ENCODE measurements at places on chromosomes 2 and 18.

GRCh38 chr2:173858291-173858731 is 106.9 kb downstream of the SP3 start:
- DNase-seq = peak; percentile 40

DNA sequence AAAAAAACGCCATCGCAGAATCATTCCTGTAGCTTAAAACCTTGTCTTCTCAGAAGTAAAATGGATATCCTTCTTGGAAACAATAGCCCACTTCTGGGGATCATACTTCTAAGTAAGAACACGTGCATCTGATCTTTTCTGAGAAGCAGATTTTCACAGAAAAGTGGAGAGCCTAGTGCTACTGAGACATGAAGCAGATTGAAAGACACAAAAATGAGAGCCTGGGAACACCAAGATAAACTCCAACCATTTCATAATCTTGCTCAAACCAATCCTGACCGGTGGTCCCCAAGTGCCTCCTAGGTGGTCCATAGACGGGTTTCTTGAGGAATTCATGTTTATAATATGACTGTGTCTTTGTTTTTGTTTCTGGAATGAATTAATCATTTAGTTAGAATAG is 191.2 kb downstream of the IRS1 start:
- DNase-seq = no peak

- no peak for DNase-seq
These were observed 156.7 kb upstream of the SALL3 start for GRCh38 chr18:78822949-78823285.

- DNase-seq = no peak
These were observed 32.9 kb downstream of the EPAS1 start for GRCh38 chr2:46329803-46330775.

- DNase-seq = no peak
These were observed 58.7 kb downstream of the FAM124B start for GRCh38 chr2:224343226-224343625.

- DNase-seq = peak; percentile 21
These were observed 95.0 kb downstream of the DGKD start for GRCh38 chr2:233449081-233449901.

DNA sequence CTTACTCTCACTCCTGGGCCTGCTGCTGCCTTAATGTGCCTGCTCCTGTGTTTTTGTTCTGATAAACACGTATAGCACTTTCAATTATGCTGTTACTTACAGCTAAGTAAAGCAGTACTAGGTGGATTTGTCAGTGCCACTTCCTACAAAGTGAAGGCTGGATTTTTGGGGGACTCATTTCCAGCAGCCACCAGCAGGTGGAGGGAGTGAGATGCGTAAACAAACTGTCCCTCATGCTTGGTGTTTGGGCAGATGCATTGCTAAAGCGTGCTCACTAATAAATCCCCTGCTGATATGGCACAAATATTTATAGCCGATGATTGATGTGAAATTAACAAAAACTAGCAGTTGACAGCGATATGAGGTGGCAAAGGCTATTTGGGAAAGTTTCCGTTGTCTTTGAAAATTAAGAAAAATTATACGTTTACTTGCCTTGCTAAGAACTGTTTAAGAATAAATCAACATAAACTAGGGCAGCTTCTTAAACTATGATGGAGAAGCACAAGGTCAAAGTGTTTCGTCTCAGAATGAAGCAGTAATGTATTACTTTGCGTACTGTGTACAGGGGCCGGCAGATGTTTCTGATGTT is 101.7 kb downstream of the AGAP1 start:
- DNase-seq = peak; percentile 71

DNA sequence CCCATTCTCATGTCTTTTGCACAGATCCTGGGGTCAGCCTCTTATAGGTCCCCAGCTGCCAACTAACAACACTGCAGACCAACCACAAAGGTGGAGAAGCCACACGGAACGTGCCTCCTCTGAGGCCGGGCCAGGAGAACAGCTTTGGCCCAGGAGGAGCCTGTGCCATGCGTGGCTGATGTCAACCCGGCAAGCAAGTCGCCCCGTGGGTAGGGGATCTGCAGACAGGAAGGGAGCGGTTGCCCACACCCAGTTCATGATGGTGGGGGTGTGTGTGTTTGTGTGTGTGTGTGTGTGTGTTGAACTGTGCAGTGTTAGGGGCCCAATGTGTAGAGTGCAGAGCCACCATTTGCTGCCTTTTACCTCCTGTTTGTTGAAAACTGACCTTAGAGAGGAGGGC is 2.4 kb upstream of the CLEC4F start:
- no peak for DNase-seq

- DNase-seq = no peak
These were observed 43.6 kb downstream of the MDH1 start for GRCh38 chr2:63632382-63632781.

DNA sequence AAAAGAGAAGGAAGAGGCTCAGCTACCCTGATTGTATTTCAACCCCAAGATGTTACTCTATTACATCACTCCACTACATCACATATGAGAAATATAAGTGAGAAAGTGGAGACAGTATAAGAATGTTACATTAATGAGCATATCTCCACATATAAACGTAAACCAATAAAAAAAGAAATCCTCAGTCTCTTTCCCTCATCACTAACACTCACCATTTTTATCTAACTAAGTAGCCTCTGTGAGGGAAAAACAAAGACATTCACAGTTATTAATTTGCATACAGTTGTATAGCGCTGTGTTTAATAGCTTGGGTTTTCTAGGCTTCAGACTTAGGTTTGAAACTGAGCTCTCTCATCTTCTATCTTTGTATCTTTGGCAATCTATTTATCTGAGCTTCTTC is 489.1 kb upstream of the LRRTM4 start:
- no peak for DNase-seq

- peak; percentile 72 for DNase-seq
These were observed 77.7 kb upstream of the SMAD2 start for GRCh38 chr18:48007955-48008701.

GRCh38 chr2:1707771-1708418 is 36.4 kb downstream of the PXDN start:
- no peak for DNase-seq

DNA sequence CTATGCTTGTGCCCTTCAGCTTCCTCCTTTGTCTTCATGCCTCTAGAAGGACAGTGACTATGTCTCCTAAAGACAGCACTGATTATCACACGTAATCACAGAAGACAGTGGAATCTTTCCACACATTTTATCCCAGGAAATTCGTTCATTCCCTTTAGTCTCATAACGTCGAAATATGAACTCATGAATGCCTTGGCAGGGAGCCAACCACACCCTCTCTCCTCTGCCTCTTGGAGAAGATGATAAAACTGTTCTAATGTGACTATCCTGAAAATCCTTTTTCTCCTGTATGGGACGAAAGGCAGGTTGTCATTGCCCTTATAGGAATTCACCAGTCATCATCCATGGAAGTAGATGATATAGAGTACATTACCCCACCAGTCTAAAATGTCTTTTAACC is 726.6 kb upstream of the FANCL start:
- no peak for DNase-seq

GRCh38 chr2:172606285-172606684 is 50.4 kb downstream of the PDK1 start:
- no peak for DNase-seq

GRCh38 chr2:235094457-235094856 is 142.6 kb downstream of the SH3BP4 start:
- DNase-seq = no peak

DNA sequence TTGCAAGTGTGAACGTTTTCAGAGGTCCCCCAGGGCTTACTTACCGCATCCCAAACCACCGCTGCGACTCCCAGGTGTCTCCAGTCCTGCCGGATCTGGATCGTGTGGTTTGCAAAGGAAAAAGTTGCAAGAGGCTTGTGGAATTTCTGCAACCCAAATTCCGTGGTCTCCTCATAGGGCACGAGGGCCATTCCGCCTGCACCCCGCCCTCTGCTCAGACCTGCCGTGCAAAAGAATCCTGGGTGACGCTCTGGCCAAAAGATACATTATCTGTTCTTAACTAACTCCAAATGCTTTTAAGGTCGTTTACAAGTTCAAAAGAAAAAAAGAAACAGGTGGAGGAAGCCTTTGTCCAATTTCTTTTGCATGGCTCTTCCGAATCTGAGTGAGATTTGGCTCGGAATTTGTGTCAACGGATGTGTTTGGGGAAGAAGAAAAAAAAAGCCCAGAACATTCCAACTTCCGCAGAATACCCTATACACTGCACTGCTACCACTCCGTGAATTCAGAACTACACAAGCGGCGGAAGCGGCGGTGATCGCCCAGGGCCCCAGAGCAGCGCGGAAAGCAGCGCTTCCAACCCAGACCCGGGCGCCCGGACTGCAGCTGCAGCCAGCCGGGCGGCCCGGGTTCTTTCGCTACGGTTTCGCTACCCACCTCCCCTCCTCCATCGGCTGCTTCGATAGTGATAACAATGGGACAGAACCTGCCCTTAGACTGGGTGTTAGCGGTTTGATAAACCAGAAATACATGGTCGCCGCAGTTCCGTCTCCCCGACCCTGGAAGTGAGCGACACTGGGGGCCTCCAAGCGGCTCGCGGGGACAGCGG is 795 bp downstream of the METTL21A start:
- DNase-seq = peak; percentile 59

DNA sequence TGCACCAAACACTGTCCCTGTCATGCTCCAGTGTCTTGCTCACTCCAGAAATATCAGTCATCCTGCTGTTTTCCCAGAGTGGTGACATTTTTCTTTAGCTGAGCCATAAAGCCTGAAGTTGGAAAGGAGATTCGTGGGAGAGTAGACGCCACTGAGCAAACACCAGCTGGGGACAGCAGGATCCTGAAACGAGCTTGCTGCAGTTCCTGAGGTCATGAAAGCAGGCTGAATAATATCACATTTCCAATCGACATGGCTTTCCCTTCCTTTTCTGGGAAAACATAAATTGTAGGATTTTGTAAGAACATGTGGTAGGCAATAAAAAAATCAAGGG is 276.4 kb downstream of the CDCA7 start:
- DNase-seq = peak; percentile 80

GRCh38 chr2:217362286-217362685 is 502.4 kb upstream of the TNP1 start:
- DNase-seq = no peak

GRCh38 chr2:119537792-119538191 is 6.5 kb upstream of the CFAP221 start:
- no peak for DNase-seq

GRCh38 chr18:22324191-22325131 is 93.3 kb downstream of the CTAGE1 start:
- DNase-seq = no peak

DNA sequence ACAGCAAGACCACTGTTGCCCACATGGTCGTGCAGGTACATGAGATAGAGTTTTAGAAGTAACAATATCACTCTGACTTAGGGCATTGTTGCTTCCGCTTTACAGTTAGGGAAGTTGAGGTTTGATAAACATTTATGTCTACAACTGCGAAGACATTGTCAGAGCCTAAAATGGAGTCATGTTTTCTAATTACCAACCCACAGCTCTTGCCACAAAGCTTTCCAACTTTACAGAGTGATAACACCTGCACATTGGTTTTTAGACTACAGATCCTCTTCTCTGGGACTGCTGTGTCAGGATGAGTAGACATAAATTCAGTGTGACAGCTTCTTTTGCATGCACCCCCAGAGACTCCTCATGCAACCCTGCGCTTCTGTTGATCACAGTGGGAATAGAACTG is 119.0 kb downstream of the FEZ2 start:
- no peak for DNase-seq

- DNase-seq = no peak
These were observed 99.6 kb downstream of the TMEM247 start for GRCh38 chr2:46578961-46579360.

- peak; percentile 54 for DNase-seq
These were observed 188.6 kb upstream of the FN1 start for GRCh38 chr2:215624423-215624829.

GRCh38 chr18:13878857-13879256 is 36.5 kb downstream of the MC2R start:
- no peak for DNase-seq

DNA sequence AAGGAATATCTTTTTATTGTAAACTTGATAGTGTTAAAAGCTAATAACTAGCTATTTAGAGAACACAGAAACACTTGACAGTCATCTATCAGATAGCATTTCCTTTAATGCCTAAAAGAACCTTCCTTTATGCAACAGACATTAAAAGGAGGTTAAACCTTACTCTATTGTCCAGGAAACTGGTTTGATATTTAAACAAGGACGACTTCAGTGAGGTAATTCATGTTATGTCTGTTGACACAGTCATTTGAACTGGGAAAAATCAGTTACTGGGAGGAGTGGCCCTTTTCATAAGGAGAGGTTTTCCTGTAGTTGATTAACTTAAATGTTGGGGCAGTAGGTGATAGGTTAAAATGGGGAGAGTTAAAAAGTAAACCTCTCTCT is 6.7 kb downstream of the TGIF1 start:
- DNase-seq = no peak

DNA sequence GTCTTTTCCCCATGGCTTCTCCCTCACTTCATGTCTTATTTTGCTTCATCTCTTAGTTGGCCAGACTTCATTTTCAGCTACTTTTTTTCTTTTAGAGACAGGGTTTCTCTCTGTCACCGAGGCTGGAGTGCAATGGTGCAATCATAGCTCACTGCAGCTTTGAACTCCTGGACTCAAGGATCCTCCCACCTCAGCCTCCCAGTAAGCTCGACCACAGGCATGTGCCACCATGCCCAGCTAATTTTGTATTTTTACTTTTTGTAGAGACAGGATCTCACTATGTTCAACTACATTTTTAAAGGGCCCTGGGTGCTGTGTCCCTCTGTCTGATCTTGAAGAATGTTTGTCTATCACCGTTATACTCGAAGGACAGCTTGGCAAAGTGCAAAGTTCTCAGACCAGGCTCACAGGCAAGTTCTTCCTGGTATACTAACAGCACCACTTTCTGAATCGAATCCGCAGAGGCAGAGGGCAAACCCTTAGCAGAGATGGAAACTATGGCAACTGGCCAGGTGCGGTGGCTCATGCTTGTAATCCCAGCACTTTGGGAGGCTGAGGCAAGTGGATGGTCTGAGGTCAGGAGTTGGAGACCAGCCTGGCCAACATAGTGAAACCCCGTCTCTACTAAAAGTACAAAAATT is 60.9 kb downstream of the SOWAHC start:
- no peak for DNase-seq

DNA sequence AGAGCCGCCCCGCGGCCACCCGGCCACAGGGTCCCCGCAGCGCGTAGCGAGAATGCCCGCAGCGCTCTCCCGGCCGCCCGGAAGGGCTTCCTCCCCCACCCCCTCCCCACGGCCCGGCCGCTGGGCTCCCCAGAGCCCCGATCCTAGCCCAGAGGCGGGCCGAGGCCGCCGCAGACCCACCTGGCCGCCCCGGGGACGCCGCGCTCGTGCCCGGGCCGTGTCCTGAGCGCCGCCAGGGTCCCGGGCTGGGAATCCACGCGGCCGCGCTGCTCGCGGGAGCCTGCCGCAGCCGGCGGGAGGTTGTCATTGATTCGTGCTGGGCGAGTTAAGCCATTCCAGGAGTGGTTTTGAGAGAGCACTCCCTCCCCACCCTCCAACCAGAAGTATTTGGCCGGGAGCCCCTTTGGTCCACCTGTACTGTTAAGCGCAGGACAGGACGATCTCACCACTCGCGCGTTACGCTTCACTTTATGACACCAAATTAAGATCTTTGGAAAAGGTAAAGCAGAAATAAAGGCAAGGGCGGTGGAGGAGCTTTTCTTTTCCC is 206.4 kb upstream of the SMAD2 start:
- DNase-seq = no peak
